Stimulated activated CD4-positive, alpha-beta T cell treated with anti-CD3 and anti-CD28 coated beads, Interleukin-12 subunit alpha, Interleukin-12 subunit beta, amount 100 ng/mL, for 48 hours (primary cell): ENCODE measurements at places on chromosomes 2 and 18.
A peak's percentile ranks its signal among the peaks of the same experiment; 100 is the strongest.

GRCh38 chr18:3323900-3324299, 62.0 kb downstream of the MYL12B start:
- DNase-seq = no peak

- DNase-seq = no peak
Observed at GRCh38 chr2:240453461-240454105, 18.1 kb downstream of the GPC1 start.

DNA sequence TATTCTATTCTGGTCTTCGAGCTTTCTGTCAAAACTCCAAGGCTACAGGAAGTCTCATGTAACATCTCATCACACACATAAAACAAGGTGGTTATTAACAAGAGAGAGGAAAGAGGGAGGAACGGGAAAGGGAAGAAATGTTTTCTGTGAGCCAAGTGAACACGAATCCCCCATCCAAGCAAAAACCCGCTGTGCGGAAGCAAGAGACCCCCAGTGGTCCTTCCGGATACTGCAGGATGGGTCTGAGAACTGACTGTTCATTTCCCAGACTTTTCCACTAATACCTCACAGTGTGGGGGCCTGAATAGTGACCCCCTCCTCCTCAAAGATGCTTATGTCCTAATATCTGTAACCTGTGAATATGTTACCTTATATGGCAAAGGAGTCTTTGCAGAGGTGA, 19.0 kb upstream of the DIPK1C start:
- no peak for DNase-seq

- DNase-seq = no peak
Observed at GRCh38 chr2:45458909-45459563, 152.0 kb downstream of the SRBD1 start.

DNA sequence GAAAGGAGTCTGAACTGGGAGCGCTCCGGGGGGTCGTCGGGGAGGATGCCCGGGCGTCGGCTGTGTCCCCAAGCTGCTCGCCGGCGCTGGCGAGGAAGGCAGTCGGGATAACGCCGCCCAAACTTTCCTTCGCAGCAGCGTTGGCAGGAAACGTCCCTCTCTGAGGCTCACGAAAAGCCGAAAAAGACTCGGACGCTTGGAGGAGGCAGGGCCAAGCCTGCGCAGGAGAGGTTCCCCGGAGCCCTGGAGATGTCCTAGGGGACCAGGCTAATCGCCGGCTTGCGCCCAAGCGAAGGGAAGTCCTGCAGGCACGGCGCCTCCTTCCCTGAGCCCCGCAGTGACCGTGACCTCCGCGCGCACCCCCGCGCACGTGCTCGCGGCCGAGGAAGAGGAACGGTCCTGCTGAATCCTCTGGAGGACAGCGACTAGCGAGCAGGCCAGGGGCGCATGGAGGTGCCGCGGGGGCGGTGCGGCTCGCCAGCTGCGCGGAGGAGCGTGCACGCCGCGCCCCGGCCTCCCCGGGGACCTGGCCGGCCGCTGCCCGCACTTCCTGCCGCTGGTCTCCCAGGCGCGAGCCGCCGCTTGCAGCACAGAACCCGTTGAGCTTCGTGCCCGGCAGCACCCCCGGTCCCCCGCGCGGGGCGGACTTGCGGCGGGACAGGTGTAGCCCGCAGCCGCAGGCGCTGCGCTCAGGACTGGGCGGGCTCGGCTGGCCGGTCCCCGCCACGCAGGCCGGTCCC, at the start of gene SH3RF3:
Gene SH3RF3, plus strand, starts transcription at position 590 of the 740 bp plus-strand sequence.
- no peak for DNase-seq

GRCh38 chr18:36942264-36942663, 113.3 kb downstream of the KIAA1328 start:
- DNase-seq = peak; percentile 8

DNA sequence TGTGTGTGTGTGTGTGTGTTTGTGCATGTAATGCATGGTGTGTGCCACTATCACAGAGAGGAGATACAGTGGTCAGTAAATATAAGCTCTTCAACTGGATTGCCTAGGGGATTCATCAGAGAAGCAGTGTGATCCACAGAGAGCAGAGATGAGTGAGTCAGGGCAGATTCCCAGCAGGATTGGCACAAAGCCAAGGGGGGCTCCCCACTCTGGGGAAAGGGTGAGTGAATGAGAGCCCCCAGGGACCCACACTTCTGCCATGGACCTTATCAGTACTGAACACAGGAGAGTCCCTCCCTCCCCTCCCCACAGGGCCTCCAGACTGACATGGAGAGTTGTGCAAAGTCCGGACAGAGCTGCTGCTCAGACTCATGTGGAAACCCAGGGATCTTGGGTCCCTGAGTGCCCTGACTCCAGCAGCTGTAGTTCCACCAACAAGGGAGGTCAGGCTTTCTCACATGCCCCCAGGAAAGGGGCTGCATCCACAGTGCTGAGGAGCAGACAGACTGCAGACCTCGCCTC, 748.8 kb downstream of the NR4A2 start:
- DNase-seq = no peak

DNA sequence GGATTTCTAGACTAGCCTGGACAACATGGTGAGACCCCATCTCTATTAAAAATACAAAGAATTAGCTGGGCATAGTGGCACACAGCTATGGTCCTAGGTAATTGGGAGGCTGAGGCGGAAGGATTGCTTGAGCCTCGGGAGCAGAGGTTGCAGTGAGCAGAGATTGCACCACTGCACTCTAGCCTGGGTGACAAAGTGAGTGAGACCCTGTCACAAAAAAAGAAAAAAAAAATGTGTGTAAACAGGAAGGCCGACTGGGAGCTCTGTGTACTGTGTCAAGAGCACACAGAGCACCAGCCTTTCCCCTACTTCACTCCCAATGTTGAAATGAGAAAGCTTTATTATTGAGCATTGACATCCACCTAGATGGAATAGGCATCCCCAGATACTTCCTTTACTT, 681.7 kb upstream of the FSHR start:
- DNase-seq = no peak

DNA sequence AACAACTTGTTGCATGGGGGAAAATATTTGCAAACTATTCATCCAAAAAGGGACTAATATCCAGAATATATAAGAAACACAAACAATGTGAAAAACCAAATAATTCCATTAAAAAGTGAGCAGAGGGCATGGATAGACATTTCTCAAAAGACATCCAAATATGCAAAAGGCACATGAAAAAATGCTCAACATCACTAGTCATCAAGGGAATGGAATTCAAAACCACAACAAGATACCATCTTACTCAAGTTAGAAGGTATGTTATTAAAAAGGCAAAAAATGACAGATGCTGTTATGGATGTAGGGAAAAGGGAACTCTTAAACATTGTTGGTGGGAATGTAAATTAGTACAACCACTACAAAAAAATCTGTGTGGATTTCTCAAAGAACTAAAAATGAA, 396.5 kb downstream of the CCDC85A start:
- no peak for DNase-seq

- DNase-seq = no peak
Observed at GRCh38 chr2:69624611-69625010, 18.9 kb downstream of the AAK1 start.

DNA sequence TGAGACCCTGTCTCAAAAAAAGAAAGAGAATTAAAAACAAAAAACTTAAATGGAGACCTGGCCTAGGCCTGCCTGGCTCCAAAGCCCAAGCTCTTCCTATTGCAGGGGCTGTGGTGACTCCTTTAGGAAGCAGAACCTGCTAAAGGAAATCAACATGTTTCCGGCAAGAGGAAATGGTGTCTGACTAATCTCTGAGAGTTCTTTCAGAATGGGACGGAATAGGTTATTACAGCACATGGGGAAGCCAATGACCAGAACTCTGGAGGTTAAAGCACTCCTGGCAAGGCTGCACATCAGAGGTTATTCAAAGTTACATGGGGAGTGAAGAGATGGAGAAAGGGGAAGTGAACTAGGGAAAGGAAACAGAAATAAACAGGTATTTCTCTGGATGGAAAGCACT, 21.4 kb downstream of the KIF3C start:
- DNase-seq = no peak

DNA sequence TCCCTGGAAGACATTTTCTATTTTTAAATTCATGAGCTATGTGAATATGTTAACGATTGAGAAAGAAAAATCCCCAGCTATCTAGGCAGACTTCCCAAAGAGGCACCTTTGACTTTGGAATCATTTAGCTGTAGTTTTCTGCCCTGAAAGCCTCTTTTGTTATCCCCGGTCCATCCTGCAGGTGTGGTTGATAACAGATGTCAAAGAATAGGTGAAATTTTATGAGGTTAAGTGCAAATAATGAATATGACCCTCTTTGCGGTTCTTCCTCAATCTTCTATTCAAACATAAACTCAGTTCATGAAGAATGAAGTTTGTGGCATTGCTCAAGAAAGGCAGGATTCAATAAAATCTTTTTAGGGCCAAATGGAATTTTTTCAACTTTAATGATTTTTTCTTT, 51.6 kb upstream of the ATP8B1 start:
- DNase-seq = no peak

DNA sequence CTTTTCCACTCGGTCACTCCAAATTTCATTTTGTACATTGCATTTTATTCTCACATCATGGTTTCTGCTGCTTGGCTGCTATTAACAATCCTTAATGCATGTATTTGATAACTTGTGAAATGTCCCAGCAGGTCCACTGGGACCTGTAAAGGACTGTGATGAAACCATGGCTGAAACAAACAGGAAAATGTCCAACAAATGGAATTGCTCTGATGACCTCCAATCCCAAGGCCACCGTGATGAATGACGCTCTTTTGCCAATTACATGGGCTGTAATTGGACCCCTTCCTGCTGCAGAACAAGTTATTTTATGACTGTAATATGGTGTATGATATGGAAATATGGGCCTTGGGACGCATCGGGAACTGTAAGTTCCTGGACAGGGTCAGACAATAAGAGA, 224.2 kb upstream of the CXCR4 start:
- no peak for DNase-seq

DNA sequence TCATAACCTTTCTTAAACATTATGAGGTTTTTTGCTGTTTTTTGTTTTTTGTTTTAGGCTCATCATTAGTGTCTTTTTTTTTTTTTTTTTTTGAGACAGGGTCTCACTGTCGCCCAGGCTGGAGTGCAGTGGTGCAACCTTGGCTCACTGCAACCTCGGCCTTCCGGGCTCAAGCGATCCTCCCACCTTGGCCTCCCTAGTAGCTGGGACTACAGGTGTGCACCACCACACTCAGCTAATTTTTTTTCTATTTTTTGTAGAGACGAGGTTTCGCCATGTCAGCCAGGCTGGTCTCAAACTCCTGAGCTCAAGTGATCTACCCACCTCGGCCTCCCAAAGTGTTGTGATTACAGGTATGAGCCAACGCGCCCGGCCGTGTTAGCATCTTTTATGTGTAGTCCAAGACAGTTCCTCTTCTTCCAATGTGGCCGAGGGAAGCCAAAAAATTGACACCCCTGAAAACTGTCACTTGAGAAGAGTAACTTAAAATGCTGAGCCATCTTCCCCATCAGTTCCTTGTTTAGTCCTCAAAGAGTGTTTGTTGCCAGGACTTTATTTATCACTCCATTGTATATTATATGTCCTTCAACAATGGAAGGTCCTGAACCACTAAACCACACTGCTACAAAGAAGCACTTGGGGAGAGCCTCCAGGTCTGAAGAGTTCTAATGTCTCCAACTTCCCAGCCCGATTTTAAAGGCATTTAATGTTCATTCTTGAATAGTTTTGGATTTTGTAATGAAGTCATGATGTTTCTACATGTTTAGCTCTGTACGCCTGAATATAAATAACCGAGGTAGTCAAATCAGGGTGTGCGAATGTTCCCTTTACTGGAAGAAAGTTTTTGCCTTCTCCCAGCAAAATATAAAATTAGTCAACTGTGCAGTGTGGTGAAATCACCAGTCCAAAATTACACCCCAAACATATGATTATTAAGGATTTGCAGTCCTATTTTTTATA, 26.4 kb downstream of the ZNF516 start:
- DNase-seq = no peak

DNA sequence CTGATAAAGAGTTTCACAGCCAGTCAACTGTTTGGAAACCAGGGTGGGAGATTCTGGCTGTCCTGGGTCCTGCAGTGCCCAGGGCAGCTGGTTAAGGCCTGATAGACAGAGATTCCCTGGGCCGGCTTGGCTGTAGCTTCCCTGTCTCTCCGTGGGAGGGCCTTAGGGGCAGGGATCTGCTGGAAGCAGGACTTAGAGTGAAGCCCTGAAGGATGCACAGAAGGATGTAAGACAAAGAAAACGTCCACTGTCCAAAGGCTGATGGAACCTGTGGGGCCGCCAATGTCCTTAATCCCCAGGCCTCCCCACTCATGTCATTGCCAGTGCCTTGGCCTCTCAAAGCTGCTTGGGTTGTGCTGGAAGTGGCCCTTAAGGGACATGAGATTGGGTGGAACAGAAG, 33.0 kb downstream of the MROH2A start:
- no peak for DNase-seq
